ENCODE measurements at places on chromosomes 4 and X. TPM values are rescaled to one million over a fixed set of nuclear protein-coding genes. Genes with fewer than 3 reads are reported as not detected.

DNA sequence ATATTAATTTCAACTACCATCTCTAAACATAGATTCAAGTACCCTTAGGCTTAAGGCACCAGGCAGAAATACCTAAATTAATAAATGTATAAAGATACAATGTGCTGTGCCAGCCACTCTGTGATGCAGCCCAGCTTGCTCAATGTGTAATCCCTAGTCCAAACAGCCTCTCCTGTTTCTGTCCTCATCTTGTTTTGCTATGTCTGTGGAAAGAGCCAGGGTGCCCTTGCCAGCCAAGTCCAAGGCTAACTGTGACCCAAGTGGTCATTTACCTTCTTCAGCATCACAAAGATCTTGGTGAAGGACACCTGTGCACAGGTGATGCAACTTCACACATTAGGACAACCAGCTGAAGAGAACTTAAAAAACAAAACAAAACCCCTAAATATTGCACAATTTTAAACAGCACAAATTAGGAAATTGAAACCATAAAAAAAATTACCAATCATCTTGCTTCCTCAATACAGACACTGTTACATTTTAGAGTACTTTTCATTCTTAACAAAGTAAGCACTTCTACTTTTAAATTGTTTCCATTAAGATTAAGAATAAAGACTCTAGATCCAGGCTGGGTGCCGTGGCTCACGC lies 89.6 kb downstream of the C4orf51 start:
- no peak for DNase-seq
- no peaks in the 10 kb centered on the region for H3K36me3 ChIP-seq
- H3K4me1 ChIP-seq, result no peaks in the 10 kb centered on the region
- H3K4me3 ChIP-seq, result no peak overlapping the region
- H3K27ac ChIP-seq, result no peak overlapping the region

DNA sequence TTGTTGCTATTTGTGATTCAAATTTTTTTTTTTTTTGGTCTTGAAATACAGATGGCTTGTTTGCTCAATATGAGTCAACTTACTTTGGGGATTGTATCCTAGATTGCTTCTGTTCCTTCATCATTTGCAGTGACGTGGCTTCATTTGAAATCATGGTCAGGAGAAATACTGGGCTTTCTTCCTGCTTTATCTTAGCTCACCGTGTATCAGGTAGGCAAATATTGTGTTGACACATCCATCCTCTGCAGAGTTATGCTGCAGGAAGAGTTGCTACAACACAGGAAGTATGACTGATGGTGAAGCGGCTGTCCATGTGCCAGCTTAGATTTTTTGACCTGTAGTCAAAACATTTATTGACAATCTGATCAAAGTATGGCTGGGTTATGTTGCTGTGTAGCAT lies 232.2 kb downstream of the C4orf33 start:
- no peak overlapping the region for H3K27ac ChIP-seq
- no peaks in the 10 kb centered on the region for H3K36me3 ChIP-seq
- DNase-seq, result no peak
- no peaks in the 10 kb centered on the region for H3K27me3 ChIP-seq
- H3K4me3 ChIP-seq, result no peak overlapping the region

DNA sequence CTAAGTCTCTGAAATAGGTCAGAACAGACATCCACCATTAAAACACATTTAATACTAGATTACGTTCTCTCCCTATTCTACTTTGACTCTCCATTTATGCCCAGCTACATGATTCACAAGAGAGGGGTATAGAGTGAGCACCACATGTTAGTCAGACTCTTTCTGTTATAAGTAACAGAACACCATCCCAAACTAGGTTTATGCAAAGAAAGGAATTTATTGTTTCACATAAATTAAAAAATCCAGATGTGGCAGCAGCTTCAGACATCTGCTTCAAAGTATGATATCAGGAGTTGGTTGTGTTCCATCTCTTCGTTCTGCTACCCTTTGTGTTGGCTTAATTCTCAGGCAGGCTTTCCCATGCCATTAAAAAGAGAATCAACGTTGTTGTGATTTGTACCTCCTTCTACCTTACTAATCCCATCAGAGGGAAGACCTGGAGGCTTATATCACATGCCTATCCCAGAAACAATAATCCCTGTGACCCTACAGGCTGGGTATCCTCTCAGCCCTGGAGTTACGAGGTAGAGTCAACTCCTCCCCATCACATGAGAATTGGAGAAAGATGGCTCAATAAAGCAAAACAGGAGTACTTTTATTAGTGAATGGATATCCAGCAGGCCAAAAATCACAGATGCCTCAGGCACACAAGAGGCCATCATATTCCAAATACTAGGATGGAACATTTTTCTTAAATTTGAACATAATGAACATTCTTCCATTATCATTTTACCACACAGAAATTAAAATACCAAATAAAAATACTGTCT lies 163.2 kb downstream of the SLC7A11 start:
- no peak overlapping the region for H3K27ac ChIP-seq
- no peak overlapping the region for H3K4me3 ChIP-seq
- no peaks in the 10 kb centered on the region for H3K36me3 ChIP-seq
- no peaks in the 10 kb centered on the region for H3K4me1 ChIP-seq
- no peaks in the 10 kb centered on the region for H3K27me3 ChIP-seq

DNA sequence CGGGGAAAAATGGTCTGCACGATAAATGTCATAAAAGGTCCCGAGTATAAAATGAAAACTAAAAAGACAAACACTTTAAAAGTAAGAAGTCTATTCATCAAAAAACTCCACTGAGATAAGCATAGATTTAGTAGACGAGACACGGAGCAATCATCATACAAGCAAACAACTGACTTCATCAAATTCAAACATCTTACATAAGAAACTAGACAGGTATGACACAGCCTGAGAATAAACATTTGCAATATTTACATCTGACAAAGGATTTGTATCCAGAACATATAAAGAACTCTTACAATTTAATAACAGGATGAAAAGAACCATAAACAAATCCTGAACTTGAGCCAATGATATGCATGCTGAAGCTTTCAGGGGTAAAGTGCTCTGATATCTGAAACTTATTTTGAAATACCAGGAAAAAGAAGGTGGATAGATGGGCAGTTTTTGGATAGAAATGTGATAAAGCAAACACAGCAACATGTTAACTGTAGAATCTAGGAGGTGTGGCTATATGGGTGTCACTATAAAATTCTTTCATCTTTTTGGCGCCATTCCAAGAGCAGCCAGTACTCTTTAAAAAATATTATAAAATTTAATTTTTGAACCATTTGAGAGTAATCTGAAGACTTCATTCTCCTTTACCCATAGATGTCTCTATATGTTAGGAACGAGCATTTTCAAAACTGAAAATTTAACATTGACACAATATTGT lies 12.0 kb downstream of the MPP1 start:
- no peaks in the 10 kb centered on the region for H3K36me3 ChIP-seq
- no peak for DNase-seq
- no peaks in the 10 kb centered on the region for H3K4me1 ChIP-seq
- H3K27me3 ChIP-seq, result no peaks in the 10 kb centered on the region
- H3K27ac ChIP-seq, result no peak overlapping the region

DNA sequence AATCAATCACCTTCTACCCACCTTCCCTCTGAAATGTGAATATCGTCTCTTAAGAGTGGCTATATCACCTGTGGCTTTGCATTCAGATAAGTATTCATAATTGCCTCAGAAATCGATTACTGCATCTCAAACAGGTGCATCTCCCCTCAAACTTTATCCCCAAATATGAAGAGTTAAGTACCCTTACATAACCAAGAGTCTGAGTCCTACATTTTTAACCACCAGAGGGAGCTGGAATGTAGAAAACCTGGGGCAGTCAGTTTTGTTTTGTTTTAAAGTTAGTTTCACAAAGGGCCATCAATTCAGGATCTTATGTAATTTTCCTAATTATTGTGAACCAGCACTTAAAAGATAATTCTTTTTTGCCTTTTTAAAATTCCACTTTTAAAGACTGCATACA lies 5.7 kb downstream of the TCEANC start:
- H3K36me3 ChIP-seq, result no peaks in the 10 kb centered on the region
- H3K27me3 ChIP-seq, result no peaks in the 10 kb centered on the region
- DNase-seq, result peak; percentile 31
- no peak overlapping the region for H3K4me3 ChIP-seq
- no peaks in the 10 kb centered on the region for H3K4me1 ChIP-seq
- no peak overlapping the region for H3K27ac ChIP-seq

GRCh38 chr4:148405161-148405893 lies 36.9 kb downstream of the NR3C2 start:
- no peaks in the 10 kb centered on the region for H3K4me1 ChIP-seq
- no peak for DNase-seq
- no peaks in the 10 kb centered on the region for H3K36me3 ChIP-seq

DNA sequence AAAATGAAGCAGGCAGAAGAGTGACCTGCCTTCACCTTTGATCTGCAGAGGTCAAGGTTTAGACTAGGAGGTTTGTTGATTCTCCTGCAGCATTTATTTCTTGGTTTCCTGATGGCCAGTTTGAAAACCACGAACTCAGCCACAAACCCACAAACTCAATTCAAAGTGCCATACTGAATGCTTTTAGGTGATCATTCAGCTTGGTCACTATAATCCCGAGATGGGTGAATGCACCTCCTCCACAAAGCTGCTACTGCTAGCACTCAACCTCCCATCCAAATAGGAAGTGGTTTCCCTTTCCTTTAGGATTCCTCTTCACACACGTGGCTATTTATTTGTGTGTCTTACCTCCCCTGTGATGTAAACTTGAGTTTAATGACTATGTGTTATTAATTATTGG lies 225.2 kb downstream of the MID1 start:
- no peaks in the 10 kb centered on the region for H3K36me3 ChIP-seq
- H3K4me3 ChIP-seq, result no peak overlapping the region
- no peaks in the 10 kb centered on the region for H3K4me1 ChIP-seq
- H3K27me3 ChIP-seq, result no peaks in the 10 kb centered on the region
- DNase-seq, result no peak

GRCh38 chr4:24881508-24882196 lies 31.2 kb downstream of the CCDC149 start:
- H3K4me3 ChIP-seq, result no peak overlapping the region
- DNase-seq, result no peak
- H3K27ac ChIP-seq, result no peak overlapping the region
- H3K36me3 ChIP-seq, result no peaks in the 10 kb centered on the region

- no peaks in the 10 kb centered on the region for H3K4me1 ChIP-seq
- no peak overlapping the region for H3K4me3 ChIP-seq
- H3K36me3 ChIP-seq, result no peaks in the 10 kb centered on the region
- H3K27ac ChIP-seq, result no peak overlapping the region
- H3K27me3 ChIP-seq, result no peaks in the 10 kb centered on the region
Measured at GRCh38 chr4:169263791-169264392, 6.9 kb downstream of the SH3RF1 start.

DNA sequence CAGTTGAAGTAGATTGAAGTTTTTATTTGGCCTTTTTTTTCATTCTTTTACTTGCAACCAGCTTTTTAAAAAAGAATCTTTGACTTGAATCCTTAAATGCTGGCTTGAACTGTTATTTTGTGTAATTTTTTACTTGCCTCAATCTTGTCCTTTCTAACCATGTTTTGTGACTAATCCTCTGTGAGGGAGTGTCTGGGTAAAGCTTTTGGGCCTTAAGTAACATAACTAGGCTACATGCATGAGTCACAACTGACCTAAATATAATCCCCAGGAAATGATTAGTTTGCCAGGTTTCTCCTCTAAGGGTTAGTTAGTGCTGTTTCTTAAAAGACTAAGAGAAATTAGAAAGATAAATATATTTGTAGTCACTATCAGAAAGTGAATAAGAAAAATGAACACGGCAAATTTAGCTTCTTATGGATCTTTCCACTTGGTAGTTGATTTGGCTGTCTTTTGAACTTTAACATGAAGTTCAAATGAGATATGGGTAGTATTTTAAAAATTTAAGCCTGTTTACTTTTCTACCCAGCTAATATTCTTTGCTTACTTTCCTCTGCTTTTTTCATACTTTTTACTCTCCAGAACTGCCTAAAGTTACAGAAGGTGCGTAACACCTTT lies 13.0 kb downstream of the EXOC1 start:
- no peak for DNase-seq
- no peak overlapping the region for H3K27ac ChIP-seq
- H3K4me3 ChIP-seq, result no peak overlapping the region
- no peaks in the 10 kb centered on the region for H3K36me3 ChIP-seq
- H3K4me1 ChIP-seq, result no peaks in the 10 kb centered on the region
- H3K27me3 ChIP-seq, result no peaks in the 10 kb centered on the region

DNA sequence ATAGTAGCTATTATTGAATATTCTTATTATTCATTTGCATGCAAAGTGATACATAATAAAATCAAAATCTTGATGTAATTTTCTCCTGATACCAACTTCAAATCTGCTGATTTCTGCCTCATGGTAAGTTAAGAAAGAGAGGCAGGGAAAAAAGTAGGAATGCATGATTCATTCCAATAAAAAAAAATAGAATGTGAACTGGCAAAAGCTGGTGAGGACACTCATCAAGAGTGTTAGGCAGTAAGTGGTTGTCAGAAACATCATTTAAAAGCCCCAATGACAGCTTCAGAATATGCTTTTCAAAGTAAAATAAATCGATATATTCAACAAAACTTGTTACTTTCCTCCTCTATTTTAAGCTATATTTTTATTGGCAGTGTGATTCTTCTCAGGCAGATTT lies 979.1 kb downstream of the TECRL start:
- H3K4me1 ChIP-seq, result no peaks in the 10 kb centered on the region
- H3K27me3 ChIP-seq, result no peaks in the 10 kb centered on the region
- H3K27ac ChIP-seq, result no peak overlapping the region
- H3K4me3 ChIP-seq, result no peak overlapping the region

GRCh38 chr4:83582289-83582785 lies 46.4 kb downstream of the GPAT3 start:
- H3K4me1 ChIP-seq, result no peaks in the 10 kb centered on the region
- H3K27ac ChIP-seq, result no peak overlapping the region
- H3K27me3 ChIP-seq, result no peaks in the 10 kb centered on the region
- no peaks in the 10 kb centered on the region for H3K36me3 ChIP-seq
- DNase-seq, result peak; percentile 58
- H3K4me3 ChIP-seq, result no peak overlapping the region

DNA sequence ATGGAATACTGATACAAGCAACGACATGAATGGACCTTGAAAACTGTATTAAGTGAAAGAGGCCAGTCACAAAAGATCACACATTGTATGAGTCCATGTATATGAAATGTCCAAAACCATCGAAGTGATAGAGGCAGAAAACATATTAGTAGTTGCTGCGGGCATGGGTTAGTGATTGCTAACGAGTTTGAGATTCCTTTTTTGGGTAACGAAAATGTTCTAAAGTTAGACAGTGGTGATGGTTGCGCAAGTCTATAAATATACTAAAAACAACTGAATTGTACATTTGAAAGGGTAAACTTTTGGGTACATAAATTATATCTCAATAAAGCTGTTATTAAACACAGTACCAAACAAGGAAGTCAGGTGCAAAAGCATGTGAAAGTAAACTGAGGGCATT lies 234.5 kb downstream of the FBXW7 start:
- H3K4me3 ChIP-seq, result no peak overlapping the region
- H3K36me3 ChIP-seq, result no peaks in the 10 kb centered on the region
- H3K4me1 ChIP-seq, result no peaks in the 10 kb centered on the region
- DNase-seq, result no peak
- no peaks in the 10 kb centered on the region for H3K27me3 ChIP-seq

Gene OCIAD1
- 114 TPM for total RNA-seq

Gene FAT1
- total RNA-seq, result 215 TPM

Gene ITIH6
- 3.7 TPM for total RNA-seq

Gene CXCL11
- 0.23 TPM for total RNA-seq

Gene PAGE4
- total RNA-seq, result 31.5 TPM

Gene ZNF711
- 75.2 TPM for total RNA-seq

Measured in prostate gland (tissue), 2 donors.